Stimulated activated CD4-positive, alpha-beta T cell treated with anti-CD3 and anti-CD28 coated beads, Interleukin-15, amount 100 ng/mL, for 1 hour (primary cell): ENCODE measurements at places on chromosomes 13 and 19.

- no peak for DNase-seq
Observed at GRCh38 chr13:90906554-90906953, 440.9 kb upstream of the MIR17HG start.

- DNase-seq: no peak
Observed at GRCh38 chr19:18503971-18504885, 17.6 kb downstream of the ELL start.

- no peak for DNase-seq
Observed at GRCh38 chr13:99724633-99725517, 223.6 kb downstream of the TM9SF2 start.

- no peak for DNase-seq
Observed at GRCh38 chr13:100149389-100149788, 60.5 kb downstream of the PCCA start.

GRCh38 chr13:32910530-32910929 lies 105.7 kb upstream of the KL start:
- no peak for DNase-seq

- no peak for DNase-seq
Observed at GRCh38 chr19:3406571-3407111, 40.3 kb downstream of the NFIC start.

DNA sequence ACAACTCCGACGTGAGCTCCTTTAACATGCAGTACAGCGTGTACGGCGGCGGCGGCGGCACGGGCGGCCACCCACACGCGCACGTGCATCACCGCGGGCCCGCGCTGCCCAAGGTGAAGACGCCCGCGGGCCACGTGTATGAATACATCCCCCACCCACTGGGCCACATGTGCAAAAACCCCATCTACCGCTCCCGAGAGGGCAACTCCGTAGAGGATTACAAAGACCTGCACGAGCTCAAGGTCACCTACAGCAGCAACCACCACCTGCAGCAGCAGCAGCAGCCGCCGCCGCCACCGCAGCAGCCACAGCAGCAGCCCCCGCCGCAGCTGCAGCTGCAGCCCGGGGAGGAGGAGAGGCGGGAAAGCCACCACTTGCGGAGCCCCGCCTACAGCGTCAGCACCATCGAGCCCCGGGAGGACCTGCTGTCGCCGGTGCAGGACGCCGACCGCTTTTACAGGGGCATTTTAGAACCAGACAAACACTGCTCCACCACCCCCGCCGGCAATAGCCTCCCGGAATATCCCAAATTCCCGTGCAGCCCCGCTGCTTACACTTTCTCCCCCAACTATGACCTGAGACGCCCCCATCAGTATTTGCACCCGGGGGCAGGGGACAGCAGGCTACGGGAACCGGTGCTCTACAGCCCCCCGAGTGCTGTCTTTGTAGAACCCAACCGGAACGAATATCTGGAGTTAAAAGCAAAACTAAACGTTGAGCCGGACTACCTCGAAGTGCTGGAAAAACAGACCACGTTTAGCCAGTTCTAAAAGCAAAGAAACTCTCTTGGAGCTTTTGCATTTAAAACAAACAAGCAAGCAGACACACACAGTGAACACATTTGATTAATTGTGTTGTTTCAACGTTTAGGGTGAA lies 6.6 kb downstream of the SLITRK5 start:
- no peak for DNase-seq

DNA sequence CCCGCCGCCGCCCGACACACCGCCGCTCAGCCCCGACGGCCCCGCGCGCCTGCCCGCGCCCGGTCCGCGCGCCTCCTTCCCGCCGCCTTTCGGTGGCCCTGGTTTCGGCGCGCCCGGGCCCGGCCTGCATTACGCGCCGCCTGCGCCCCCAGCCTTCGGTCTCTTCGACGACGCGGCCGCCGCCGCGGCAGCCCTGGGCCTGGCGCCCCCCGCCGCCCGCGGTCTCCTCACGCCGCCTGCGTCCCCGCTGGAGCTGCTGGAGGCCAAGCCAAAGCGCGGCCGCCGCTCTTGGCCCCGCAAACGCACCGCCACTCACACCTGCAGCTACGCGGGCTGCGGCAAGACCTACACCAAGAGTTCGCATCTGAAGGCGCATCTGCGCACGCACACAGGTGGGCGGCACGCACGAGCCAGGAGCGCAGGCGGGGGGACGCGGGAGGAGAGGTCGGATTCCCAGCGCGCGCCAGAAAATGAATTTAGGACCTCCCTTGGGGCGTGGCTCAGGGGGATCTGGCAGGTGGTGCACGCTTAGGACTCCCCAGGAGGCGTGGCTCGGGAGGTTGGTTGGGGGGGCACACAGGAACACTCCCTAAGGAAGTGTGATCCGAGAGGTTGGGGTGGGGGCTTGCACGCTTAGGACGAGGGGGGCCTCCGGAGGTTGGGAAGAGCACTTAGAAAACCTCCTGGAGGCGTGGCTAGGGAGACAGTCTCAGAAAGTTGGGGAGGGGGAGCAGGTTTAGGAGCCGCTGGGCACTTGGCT lies 1.2 kb downstream of the KLF2 start:
- peak; percentile 28 for DNase-seq

DNA sequence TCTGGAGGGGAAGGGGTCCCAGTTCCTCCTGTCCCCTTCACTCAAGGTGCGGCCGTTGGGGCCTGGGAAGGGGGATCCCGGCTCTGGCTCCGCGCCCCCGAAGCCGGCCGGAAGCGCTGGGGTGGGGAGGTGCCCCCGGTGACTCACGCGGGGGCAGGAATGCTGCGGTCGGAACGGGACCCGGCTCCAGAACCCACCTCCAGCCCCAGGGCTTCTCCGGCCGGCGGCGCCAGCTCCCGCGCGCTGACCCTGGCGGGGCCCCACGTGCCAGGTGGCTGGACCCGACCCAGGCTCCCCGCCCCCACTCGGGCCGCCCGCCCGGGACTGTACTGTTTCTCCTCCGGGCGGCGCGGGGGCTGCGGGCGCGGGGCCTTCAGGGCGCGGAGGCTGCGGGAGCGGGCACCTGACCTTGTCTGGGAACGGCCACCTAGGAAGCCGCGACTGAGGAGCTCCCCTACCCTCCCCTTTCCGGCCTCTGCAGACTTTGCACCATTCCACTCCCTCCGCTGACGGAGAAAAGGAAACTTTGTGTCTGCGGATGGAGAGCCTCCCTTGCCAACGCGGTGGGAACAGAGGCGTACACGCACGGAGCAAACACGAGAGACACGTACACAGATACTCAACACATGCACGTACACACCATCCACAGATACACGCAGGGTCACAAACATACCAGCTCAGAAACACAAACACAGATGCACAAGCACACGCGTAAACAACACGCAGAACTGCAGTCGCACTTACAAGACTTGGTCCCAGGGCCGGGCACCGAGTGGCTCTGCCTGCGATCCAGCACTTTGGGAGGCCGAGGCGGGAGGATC lies 7.2 kb downstream of the AXL start:
- DNase-seq: peak; percentile 20

- DNase-seq: no peak
Observed at GRCh38 chr19:14830702-14831101, 4.3 kb downstream of the OR7A5 start.

DNA sequence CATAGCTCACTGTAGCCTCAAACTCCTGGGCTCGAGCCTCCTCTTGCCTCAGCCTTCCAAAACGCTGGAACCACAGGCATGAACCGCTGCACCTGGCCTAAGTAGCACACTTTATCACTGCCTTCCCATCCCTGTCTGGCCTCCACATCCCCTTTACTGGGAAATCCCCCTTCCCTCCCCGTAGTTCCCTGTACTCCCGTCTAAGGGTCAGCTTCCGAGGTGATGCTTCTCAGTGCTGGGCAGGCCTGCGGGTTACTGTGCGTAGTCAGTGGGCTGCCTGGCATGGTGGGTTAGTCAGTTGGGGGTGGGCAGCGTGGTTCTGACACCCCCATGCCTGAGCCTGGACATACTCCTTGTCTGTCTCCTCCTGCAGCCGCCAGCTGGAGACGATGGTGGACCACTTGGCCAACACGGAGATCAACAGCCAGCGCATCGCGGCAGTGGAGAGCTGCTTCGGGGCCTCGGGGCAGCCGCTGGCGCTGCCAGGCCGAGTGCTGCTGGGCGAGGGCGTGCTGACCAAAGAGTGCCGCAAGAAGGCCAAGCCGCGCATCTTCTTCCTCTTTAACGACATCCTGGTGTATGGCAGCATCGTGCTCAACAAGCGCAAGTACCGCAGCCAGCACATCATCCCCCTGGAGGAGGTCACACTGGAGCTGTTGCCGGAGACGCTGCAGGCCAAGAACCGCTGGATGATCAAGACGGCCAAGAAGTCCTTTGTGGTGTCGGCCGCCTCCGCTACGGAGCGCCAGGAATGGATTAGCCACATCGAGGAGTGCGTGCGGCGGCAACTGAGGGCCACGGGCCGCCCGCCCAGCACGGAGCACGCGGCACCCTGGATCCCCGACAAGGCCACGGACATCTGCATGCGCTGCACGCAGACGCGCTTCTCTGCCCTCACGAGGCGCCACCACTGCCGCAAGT lies 8.4 kb downstream of the PLEKHF1 start:
- no peak for DNase-seq

- DNase-seq: no peak
Observed at GRCh38 chr19:18613589-18614234, 1.0 kb downstream of the TMEM59L start.

GRCh38 chr19:49155820-49156346 lies 687 bp upstream of the HRC start:
- no peak for DNase-seq

GRCh38 chr13:102816708-102817107 lies 17.8 kb downstream of the BIVM start:
- no peak for DNase-seq

DNA sequence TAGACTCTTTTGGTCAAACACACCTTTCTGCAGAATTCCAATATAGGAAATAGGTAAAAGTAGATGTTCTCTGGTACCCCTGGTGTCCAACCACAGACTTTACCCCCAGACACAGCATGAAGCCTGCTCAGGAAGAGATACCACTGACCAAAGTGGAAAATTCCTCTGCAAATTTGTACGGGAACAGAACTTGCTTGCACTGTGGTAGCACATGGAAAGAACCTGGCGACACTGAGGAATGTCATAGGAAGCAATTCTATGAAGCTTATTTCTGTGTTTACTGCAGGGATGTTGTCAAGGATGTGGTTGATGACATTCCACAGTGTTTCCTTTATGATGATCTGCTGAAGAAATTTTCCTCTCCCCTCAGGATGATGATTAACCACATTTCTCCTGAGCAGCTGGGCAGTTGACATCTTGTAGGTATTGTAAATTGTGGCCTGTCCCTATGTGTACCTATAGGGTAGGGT lies 48.9 kb upstream of the TNFSF11 start:
- DNase-seq: no peak

DNA sequence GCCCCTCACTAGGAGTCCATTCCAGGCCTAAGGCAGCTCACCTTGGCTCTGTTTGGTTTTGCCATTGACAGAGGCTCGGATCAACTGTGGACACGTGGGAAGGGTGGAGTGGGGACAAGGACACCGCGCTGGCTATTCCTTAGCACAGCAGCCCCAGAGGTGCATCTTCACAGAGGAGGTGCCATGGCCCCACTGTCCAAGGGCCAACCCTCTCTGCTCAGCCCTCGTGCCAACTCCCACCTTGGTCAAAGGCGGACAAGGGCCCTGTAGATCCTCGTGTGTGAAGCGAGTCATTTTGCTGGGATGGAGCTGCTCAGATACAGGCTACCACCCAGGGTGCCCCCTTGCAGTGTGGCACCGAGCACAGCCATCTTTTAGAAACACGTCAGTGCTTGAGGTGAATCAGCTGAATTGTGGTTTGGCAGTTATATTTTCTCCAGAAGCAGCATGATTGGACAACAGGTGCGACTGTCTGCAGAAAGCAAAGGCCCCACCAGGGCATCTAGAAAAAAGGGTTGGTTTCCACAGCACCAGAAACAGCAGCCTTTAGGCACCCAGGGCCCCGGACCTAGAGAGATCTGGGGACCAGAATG lies 192.1 kb upstream of the GPR12 start:
- DNase-seq: no peak
